ENCODE measurements at places on chromosomes 13 and 19. TPM values are rescaled to one million over a fixed set of nuclear protein-coding genes. Genes with fewer than 3 reads are reported as not detected.
A peak's percentile ranks its signal among the peaks of the same experiment; 100 is the strongest.

Gene CABP5
- not detected for total RNA-seq

Gene TMEM59L
- 0.51 TPM for total RNA-seq

Gene NKPD1
- 0.26 TPM for total RNA-seq

Gene GPR18
- total RNA-seq = not detected

Gene OVOL3
- not detected for total RNA-seq

Gene UBE2M
- total RNA-seq = 52.6 TPM

DNA sequence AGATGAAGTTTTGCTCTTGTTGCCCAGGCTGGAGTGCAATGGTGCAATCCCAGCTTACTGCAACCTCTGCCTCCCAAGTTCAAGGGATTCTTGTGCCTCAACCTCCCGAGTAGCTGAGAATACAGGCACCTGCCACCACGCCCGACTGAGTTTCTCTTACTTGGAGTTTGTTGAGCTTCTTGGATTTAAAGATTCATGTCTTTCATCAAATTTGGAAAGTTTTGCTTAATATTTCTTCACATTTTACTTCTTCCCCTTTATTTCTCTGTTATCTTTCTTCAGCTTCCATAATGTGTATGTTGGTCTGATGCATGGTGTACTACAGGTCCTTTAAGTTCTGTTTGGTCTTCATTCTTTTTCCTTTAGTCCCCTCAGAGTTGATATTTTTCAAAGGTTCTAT is 8.9 kb upstream of the ZNF560 start:
- DNase-seq = no peak

GRCh38 chr13:41905600-41906254 is 55.2 kb downstream of the VWA8 start:
- DNase-seq = peak; percentile 36

DNA sequence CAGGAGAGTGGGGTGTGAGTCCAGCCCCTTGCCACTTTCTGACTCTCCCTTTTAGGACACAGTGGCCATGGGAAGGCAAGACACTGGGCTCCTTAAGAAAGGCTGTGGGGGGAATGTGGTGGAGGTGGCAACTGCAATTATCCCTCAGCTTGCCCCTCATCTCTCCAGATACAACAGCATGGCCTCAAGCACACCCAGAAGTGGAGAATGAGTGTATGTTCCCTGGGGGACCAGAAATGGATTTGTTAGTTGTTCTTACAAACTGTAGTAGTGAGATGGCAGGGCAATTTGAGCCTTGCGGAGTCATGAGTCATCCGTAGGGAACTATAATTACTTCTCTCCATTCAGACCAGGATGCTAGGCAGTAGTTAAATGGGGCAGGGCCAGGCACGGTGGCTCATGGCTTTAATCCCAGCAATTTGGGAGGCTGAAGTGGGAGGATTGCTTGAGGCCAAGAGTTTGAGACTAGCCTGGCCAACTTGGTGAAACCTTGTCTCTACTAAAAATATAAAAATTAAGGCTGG is 25.6 kb upstream of the CXCL17 start:
- DNase-seq = peak; percentile 57

GRCh38 chr19:5952193-5953029 is 25.5 kb downstream of the RANBP3 start:
- DNase-seq = no peak

- no peak for DNase-seq
Observed at GRCh38 chr13:73608711-73609485, 525.3 kb downstream of the KLF12 start.

DNA sequence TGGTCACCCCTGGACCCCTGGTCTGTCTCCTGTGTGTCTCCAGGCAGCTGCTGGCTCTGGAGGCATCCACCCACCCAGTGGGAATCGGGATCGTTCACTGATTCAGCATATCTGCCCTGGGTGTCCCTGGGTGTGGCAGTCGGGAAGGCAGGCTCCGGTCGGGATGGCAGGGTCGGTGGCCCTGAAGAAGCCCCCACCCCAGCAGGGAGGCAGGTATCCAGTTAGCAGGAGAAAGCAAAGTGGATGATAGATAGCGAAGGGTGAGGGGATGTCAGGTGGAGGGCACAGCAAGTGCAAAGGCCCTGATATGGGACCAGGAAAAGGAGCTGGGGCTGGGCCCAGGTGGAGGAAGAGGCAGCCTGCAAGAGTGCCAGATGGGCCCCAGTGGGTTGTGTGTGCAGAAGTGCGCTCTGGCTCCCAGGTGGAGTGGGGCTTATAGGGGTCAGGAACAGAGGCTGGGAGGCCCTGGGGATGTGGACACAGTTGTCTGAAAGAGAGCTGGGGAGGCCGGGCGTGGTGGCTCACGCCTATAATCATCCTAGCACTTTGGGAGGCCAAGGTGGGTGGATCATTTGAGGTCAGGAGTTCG is 2.3 kb downstream of the SSBP4 start:
- DNase-seq = no peak

DNA sequence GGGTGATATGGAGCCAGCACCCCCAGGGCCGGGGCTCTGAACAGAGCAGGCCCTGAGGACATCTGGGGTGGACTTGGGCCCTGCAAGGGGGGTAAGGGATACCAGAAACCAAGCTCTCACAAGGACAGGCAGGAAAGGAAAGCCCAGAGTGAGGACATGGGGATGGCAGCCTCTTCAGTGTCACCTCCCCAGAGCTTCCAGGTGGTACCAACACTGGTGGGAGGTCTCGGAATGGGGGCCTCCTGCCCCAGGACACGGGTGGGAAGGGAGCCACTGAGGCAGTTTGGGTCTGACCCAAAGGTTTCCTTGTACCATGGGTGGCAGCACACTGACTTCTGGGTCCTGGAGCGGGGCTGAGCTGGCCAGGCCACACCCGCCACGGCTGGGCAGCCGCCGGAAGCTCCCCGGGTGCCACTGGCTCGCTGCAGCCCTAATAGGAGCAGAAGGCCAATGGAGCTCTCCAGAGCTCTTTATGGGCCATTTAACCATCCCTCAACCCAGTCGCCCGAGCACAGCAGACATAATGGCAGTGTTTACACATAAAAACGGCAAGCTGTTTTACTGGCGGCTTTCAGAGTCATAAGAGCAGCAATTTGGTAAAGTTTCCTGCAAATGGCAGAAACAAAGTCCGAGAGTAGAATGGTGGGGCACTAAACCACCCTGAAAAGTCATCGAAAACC is 59.3 kb downstream of the PEPD start:
- no peak for DNase-seq

DNA sequence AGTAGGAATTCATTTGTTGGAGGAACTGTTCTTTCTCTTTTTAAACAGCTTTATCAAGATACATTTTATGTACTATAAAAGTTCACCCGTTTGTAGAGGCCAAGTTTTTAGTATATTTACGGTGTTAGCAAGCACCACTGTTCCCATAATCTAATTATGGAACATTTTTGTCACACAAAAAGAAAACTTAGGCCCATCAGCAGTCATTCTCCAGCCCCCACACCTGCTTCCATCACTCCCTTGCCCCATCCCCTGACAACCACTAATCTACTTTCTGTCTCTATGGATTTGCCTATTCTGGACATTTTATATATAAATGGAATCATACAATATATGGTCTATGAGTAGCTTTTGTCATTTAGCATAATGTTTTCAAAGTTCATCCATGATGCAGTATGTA is 465.0 kb downstream of the DCT start:
- DNase-seq = no peak
